Mammary epithelial cell (primary cell): ENCODE measurements at places on chromosomes 5 and 9.

- no peak for DNase-seq
These were observed 25.0 kb upstream of the MATR3 start for GRCh38 chr5:139268364-139269202.

DNA sequence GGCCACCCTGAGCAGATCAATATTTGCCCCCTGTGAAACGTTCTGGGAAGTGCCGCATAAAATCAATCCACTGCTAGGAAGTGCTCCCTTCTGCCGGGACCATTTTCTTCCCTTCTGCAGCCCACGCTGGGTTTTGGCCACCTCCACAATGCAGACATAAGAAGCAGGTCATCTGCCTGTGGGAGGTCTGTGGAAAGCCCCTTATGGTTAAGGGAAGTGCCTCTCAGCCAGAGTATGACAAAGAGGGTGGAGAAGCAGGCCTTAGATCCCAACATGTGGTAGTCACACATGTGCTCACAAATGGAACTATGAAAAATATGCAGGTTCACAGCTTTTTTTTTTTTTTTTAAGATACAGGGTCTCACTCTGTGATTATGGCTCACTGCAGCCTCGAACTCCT, 82.8 kb downstream of the SLC1A3 start:
- DNase-seq = peak; percentile 46

- DNase-seq = no peak
These were observed 217.6 kb downstream of the NPR3 start for GRCh38 chr5:32928761-32929160.

- DNase-seq = no peak
These were observed 4.8 kb downstream of the N4BP3 start for GRCh38 chr5:178117923-178118701.

DNA sequence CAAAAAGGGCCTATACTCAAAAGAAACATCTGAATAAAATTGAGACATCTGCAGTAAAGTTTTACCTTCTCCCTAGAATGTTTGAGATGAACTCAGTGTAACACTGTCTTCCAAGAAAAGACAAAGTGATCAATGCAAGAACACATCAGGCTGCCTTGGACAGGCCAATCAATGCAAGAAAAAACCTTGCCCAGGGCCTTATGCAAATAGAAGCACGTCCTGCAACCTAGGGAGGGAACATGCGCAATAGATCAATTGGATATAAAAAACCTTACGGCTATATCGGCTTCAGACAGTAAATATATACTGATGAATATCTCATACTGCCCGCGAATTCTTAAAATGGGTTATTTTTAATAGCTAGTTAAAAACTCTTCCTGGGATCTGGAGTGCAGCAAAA, 66.4 kb upstream of the POU5F2 start:
- no peak for DNase-seq

GRCh38 chr5:1264211-1264610, 30.7 kb downstream of the TERT start:
- DNase-seq = no peak
